ENCODE measurements at places on chromosomes 13 and 19.

DNA sequence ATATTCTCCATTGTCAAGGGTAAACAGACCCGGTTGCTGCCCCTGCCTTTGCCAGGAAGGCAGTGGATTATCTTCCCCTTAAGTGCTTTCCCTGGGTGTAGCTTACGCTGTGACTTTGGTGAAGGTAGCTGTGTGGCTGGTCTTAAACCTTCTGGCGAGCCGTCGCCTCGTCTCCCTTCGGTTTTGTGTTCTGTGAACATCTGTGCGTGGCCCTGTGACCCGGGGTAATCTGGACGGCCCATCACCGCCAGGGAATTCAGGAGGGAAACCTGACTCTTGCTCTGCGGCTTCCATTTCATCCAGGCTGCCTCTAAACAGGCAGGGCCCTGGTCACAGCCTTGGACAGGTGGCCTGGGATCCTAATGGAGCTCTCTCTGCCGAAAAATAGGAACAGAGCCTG, 78.7 kb downstream of the SHISA2 start:
- no peak for DNase-seq

- DNase-seq, result peak; percentile 1
These were observed 29.6 kb downstream of the EPN1 start for GRCh38 chr19:55704494-55705245.

DNA sequence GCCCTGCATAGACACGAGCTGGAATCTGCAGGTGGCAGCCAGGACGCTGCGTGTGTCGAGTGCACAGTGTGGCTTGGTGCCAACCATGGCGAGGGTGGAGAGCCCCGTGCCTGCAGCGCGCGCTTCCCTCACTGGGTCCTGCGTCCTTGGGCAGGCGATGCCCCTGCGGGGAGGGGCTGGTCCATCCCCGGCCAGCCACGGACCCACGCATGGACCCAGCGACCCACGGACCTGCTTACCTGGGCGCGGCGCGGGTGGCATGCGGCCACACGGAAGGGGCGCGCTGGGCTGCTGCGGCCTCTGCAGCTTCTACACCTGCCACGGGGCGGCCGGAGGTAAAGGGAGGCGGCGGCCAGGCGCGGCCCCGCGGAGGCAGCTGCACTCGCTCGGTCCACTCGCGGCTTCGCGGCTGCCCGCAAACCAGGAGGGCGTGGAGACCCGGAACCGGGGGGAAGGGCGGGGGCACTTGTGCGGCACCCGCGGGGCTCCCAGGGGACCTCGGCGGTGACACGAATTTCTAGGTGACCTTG, 569 bp upstream of the MCF2L start:
- no peak for DNase-seq

- DNase-seq, result peak; percentile 80
These were observed 1.1 kb downstream of the GYS1 start for GRCh38 chr19:48991873-48992580.

GRCh38 chr13:92849381-92849780, 377.2 kb upstream of the GPC6 start:
- no peak for DNase-seq

DNA sequence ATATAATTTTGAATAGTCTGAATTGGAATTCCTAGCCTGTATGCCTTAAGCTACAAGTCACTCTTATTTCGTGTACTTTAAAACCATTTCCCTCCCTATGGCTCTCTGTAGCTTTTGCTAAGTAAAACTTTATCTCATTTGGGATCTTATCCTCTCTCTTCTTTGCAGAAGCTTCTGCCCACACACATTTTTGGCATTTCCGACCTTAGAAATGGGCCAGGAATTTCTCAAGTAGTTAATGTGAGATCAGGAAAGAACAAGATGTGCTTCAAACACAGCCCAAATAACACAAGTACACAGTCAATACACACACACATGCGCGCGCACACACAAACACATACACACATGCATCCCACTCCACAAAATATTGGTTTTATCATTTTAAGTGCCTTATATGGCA, 931.0 kb upstream of the MIR17HG start:
- peak; percentile 57 for DNase-seq

GRCh38 chr13:33787051-33787591, 30.8 kb upstream of the RFC3 start:
- peak; percentile 7 for DNase-seq

DNA sequence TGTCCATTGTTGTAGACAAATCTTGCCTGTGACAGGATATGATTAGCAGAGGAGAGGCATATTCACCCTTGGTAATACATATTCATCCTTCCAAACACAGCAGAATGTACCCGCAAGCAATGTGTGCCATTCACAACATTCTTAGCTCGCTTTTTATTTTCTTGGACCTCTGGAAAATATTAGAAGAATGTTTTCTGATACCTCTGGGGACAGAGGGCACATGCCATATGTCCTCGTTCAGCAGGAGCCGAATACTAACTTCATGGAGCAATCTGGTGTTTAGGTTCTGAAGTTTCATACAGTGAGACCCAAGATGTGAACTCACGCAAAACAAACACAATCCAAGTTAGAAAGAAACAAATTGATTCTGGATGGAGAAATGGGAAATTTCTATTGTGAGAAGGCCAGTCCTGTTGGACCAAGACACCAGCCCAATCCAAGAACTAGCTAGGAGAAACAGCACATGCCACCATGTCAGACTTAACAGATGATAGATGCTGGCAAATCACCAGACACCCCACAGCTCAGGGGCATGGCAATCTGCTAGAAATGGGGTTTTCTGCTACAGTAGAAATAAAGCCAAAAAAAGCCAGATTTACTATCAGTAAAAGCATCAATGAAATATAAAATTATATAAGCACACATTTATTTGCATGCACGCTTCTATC, 297.4 kb downstream of the DCLK1 start:
- DNase-seq, result no peak

GRCh38 chr13:78787190-78787589, 128.2 kb upstream of the OBI1 start:
- DNase-seq, result no peak

GRCh38 chr13:36046672-36047071, 84.5 kb downstream of the DCLK1 start:
- DNase-seq, result no peak

DNA sequence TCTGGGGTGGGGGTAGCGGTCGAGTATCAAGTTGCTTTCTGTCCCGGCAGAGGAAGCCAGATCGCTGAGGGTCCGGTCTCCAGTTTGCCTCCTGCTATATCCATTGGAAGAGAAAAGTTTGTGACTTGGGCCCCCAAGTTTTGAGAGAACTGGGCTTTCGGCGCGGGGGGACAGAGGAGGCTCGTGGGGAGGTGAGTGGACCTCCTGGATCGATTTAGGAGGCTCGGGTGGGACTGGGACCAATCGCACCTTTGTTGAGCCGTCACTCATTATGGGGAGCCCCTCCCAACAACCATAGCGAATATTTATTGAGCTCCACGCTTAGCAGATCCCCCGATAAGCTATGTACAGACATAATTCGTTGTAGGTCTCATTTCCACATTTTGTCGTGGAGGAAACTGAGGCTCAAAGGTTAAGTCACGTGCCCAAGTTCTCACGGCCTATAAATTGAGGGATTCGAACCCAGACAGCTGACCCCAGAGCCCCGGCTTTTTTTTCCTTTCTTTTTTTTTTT, 909 bp downstream of the RFXANK start:
- DNase-seq, result no peak

GRCh38 chr13:73835138-73835721, 299.0 kb downstream of the KLF12 start:
- DNase-seq, result peak; percentile 59

DNA sequence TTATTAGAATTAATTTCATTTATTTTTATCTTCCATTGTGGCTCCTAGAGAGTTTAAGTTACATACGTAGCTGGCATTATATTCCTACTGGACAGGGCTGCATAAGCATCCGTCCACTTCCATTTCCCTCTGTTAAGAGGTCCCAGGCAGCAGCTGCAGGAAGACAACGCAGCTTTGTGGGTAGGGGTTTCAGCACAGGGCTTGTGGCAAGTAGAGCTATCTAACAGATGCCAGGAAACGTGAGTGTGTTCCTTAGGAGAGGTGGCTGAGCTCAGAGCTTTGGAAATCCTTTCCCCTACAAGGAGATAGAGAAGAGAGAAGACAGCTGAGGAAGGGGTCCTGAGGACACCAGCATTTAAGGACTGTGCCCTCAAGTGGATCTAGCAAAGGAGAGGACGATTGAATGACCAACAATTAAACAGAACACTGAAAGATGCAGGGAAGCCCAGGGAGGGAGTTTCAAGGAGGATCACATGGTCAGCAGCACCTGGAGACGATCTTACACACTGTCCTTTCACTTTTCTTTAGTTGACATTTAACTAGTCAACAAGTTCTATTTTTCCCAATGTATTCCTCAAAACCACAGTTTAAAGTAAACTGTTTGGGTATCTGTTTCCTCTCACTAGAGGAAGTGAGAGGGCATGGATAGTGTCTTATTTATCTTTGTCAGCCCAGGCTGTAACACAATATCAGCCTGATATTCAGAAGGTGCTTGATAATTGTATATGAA, 2.3 kb upstream of the N4BP2L1 start:
- DNase-seq, result no peak

GRCh38 chr13:113656003-113656588, 1.9 kb downstream of the ATP4B start:
- DNase-seq, result no peak

DNA sequence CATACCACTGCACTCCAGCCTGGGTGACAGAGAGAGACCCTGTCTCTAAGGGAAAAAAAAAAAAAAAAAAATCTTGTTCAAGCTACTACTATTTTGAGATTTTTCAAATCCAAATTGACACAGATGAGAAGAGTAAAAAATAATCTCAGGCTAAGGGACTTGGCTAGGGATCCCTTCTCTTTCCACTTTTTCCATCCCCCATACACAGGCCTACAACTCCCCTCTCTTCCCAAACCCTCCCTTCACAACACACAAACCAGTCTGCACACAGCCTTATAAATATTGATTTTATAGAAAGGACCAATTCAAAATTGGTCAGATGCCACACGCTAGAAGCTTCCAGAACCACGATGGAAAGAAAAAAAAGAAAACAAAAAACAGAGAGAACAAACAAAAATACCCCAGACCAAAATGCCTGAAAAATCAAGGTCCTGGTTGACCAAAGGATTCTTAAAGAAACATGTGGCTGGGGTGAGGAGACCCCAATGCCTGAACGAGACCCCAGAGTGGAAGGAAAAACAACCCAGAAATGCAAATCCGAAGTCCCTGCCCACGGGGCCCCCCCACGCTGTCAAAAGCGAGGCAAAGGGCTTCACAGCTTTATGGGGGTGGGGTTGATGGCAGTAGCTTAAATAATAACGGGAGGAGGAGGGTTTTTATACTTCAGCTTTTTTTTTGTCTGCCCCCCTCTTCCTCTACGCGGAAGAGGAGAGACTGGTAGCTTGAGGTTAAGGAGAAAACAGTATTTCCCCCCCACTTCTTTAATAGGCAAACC, 18.1 kb downstream of the QPCTL start:
- DNase-seq, result no peak

GRCh38 chr19:50663482-50663790, 14.2 kb downstream of the C19orf81 start:
- peak; percentile 2 for DNase-seq

GRCh38 chr19:4589579-4590410, 30.3 kb upstream of the SEMA6B start:
- no peak for DNase-seq

DNA sequence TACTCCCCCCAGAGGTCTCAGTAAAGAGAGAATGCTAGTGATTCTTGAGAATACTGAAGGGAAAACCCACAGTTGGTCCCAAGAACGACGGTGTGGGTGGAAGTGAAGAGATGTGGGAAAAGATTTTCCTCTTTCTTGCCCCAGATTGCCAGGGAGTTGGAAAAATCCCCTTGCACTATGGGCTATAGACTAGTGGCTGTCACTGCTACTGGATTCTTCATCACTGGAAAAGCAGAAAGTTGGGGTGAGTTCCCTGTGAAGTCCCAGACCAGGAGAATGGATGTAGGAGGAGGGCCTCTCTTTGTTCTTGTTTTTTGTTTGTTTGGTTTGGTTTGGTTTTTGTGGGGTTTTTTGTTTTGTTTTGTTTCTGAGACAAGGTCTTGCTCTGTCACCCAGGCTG, 11.4 kb downstream of the LYPD3 start:
- no peak for DNase-seq

DNA sequence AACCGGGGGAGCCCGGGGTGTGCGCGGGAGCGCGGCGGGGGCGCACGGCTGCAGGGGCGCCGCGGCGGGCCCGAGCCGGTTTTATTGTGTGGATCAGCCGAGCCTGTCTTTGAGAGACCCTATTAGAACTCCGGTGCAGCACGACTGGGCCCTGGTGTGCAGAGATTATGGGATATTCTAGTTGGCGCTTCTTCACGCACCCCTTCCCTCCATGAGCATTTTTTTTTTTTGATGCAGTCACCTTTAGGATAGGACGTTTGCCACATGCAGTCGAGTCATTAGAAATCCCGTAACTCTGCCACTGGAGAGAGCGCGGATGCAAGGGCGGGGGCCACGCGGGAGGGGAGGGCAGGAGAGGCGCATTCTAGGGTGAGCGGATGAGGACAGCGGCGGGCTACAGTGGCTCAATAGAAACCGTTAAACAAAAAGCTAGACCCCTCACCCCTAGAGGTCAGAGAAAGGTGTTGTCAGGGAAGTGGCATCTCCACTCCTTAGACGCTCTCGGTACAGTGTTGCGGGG, 3.7 kb downstream of the FGF9 start:
- no peak for DNase-seq

DNA sequence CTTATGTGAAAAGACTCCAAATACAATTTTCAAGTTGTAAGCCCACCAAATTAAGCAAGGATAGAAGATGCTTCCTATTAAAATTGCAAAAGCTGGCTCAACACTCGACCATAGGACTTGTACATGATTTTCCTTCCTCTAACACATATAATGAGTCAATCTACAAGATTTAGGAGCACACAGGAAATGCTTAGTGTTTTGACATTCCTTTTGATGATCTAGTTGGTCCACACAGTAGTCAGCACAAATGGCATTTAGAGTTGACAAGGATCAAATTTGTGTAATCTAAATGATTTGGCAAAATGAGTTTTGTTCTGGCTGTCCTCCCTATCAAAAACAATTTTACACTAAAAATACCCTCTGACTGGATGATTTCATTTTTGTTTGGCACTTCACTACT, 340.2 kb downstream of the DIAPH3 start:
- peak; percentile 68 for DNase-seq

- DNase-seq, result no peak
These were observed 6.0 kb upstream of the FFAR2 start for GRCh38 chr19:35442091-35442490.

DNA sequence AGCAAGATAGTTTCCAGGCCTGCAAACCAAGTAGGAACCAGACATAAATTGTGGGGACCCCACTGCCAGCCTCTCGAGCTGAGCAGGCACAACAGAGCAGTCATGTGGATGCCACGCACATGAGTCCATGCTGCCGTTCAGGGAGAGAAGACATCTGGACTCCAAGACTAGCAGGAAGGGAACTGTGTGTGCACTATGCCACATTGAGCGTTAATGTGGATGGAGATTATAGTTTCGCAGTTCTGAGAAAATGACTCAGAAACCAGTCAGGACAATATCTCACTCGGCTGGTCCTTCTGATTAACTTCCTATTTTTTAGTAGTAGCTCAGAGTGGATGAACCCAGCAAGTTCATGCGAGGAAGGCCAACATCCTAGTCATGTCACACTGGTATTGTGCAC, 124.9 kb downstream of the CRYL1 start:
- DNase-seq, result peak; percentile 82

All from fibroblast of mammary gland (primary cell).